ENCODE measurements at places on chromosomes 2 and 18. TPM values are rescaled to one million over a fixed set of nuclear protein-coding genes. Genes with fewer than 3 reads are reported as not detected.

DNA sequence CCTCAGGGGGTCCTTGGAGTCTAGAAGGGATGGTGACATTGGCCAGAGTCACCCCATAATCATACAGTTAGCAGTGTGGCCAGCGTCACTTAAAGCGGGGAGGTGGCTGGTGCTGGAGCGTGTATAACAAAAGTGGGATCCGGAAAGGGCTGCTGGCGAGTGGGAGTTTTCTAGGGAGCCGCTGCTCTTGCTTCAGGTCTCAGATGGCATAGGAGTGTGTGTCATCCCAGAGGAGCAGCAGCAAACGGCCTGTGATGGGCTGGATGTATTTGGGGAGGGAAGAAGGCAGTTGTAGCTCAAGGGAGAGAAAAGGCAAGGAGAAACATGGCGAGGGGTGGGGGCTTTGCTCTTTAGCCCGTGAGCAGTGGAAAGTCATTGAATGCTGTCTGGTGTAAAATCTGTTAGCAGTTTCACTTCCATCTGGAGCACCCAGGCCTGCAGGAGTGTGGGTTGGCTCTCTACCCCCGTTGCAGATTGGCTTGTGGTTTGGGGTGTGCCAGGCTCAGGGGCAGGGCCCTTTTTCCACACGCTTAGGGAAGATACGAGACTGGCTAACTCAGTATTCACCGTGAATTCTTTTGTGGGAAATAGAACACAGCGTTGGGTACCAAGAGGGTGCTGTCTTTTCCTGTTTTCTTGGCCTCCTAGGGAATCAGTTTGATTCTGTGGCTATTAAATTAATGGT, 120.5 kb downstream of the AGAP1 start:
- no peak for DNase-seq

GLB1L gene
- 4.4 TPM for polyA plus RNA-seq

- DNase-seq = peak; percentile 8
Observed at GRCh38 chr18:21851327-21851961, 110.9 kb downstream of the MIB1 start.

DNA sequence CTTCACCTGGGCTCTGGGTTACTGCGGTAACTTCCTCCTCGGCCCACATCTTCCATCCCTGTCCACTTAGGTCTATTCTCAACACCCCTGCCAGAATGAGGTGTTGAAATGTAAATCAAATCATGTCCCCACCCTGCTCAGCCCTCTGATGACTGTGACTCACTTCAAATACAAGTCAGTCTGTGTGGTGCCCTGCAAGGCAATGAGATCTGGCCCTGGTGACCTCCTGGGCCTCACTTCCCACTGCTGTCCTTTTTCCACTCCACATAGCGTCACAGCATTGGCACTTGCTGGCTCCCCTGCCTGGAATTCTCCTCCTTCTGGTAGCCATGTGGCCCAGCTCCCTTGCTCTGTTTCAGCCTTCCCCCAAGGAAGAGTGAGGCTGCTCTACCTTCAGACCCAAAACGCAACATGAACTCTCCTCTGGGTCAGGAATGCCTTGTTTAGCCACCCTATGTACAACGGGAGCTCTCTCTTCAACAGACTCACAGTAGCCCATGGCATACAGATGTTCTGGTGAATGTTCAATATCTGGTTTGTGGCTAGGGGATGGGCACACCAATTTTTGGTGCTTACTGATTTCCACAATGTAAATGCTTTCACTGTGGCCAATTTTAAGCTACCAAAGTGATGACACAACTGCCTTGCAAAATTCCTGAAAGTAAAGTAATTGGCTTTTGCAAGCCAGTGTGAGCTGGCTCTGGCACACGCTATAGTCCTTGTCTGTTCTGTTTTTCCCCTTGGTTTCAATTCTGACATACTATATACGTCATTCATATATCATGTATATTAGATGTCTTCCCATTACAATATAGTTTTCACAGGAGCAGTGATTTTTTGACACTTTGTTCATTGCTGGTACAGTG, 550.3 kb upstream of the HS6ST1 start:
- no peak for DNase-seq

RUFY4 gene
- 0.13 TPM for polyA plus RNA-seq

CNGA3 gene
- polyA plus RNA-seq = 0.57 TPM

ANKRD30BL gene
- 0.08 TPM for polyA plus RNA-seq

DNA sequence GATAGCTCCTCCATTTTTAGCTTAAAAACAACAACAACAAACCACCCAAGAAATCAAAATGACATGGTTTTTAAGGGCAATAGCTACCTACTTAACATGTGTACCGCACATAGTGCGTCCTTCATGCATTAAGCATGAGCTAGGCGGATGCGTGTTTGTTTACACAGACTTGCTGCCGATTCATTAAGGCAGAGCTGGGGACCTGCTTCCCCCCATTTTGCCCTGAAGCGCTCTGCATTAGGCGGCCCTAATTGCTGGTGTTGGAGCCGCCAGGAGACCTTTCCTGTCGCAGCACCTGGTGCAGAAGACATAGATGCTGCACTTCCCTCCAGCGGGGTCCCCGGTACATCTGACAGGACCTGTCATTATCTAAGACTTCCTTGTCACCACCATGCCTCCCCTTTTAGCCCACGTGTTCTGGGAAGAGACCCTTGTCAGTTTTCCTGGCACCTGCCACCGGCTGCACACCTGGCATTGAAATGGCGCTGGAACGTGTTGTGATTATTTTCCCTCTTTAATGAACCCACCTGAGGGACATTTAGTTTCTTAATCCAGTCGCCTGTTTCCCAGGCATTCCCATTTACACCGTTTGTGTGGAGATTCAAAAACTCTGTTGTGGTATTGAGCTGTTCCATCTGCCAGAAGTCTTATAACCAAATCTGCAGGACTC, 261.1 kb upstream of the RAB12 start:
- DNase-seq = no peak

DNA sequence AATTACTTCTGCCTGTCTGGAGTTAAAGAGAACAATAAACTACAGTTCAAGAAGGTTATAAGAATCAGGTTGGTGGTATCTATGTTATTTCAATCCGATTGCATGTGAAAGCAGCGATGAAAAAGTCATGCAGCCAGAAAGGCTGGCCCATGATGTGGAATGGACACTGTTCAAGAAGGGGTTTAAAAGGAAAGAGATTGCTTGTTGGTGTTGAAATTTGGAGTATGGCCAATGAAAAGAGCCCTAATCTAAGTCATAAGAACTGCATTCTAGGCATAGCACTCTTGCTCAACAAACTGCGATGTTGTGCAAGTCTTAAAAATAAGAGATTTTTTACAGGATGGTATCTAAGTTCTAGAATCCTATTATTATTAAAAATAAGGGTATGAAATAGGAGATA, 61.3 kb downstream of the EFEMP1 start:
- no peak for DNase-seq

- DNase-seq = no peak
Observed at GRCh38 chr2:204497855-204498254, 47.4 kb upstream of the PARD3B start.

DNA sequence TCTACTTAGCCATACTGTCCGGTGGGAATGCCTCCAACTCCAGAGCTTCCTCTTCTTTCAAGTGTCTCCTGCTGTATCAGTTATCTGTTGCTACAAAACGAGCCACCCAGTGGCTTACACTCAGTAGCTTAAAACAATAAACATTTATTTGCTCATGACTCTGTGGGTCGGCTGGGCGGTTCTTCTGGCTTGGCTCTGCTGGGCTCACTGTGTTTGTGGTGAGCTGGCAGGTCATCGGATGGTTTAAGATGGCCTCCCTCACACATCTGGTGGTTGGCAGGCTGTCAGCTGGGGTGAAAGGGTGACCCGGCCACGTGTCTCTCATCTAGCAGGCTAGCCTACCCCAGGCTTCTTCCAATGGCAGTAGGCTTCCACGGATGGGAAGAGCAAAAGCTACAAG, 122.4 kb upstream of the SLC1A4 start:
- no peak for DNase-seq

NEU4 gene
- 6.7 TPM for polyA plus RNA-seq

GRCh38 chr2:198141726-198142125, 337.3 kb downstream of the PLCL1 start:
- DNase-seq = no peak

GRCh38 chr2:73925853-73926492, 707 bp upstream of the DGUOK start:
- no peak for DNase-seq

SCN1A gene
- polyA plus RNA-seq = 0.25 TPM

DNA sequence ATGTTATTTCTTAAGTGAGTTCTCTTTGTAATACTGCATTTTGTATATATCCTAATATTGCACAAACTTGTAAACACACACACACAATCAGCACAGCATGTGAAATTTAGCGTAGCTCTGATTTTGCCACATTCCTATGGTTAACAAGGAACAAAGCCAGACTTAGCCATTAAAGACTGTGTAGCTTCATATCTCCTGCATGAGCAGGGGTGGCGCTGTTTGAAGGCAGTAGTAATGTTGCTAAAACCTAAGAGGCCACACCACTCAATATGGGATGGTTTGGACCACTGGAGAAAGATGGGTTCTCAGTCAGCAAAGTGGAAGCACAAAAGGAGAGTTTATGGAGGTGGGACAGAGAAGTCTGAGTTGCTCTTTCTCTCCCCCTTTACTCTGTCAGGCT, 61.1 kb upstream of the RND3 start:
- no peak for DNase-seq

CPS1 gene
- polyA plus RNA-seq = 1.5 TPM

CIB4 gene
- polyA plus RNA-seq = not detected

- no peak for DNase-seq
Observed at GRCh38 chr2:67322353-67323001, 74.7 kb upstream of the ETAA1 start.

DNA sequence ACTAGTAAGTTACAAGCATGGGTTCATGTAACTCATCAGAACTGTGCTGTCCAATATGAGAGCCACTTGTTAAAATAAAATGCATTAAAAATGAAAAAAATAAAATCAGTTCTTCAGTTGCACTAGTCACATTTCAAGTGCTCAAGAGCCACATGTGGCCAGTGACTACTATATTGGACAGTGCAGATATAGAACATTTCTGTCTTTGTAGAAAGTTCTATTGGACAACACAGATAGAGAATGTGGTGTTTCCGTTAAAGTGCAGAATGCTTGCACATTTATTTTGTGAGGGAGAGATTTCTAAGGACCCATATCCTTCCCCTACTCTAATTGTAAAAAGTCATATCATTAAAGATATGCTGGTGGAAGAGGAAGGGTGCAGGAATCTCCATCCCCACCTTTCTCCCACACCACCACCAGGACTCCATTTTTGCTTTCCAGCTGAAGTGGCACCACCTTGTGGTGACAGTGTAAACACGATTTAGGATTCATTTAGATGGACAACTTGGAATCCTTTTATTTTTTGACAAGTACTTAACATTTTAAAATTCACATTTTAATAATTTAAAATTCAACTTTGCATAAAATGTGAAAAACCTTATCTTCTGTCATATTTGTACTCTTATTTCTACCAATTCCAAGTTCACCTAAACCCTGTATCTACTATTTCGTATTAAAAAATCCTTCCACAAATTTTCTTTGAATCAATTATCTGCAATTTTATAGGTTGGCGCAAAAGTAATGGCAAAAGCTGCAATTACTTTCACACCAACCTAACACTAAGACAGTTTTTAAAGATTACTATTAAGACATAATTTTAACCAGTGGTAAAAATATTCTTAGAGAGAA, 9.4 kb upstream of the CD302 start:
- peak; percentile 23 for DNase-seq

DNA sequence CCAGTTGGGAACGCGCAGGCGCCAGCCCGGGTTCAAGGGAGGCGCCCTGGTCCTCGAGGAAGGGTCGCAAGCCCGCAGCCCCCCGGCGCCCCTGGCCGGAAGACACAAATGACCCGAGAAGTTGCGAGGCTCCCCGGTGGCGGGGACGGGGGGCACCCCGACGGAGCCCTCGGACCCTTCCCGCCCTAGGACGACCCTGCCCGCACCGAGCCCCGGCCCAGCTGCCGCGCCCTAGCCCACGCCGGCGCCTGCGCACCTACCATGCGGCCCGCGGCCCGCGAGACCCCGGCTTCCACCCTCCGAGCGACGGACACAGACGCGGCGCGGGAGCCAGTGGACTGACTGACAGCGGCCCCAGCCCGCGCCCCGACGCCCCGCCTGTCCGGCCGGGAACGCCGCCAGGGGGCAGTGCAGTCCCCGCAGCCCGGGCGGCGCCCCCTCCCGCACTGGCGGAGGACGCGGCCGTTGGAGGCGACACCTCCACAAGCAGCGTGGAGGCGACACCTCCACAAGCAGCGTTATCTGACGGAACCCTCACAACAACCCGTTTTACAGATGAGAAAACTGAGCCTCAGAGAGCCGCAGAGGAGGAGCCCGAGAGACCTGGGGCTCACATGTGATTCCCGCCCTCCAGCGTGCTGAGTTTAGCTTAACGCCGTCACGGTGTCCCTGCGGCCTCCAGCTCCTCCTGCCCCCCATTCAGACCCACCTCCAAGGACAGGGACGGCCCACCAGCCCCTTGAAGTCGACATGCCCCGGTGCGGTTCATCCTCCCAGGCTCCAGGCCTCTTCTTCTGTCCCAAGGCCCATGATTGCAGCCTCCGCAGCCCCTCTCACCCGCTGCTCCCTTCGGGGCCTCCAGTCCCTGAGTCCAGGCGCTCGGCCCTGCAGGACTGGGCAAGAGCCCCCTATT, at the start of gene NMUR1:
TSS of gene NMUR1 (minus strand) at position 347 of the 913 bp plus-strand sequence. CDS start at position 263, 84 bp downstream.
- peak; percentile 69 for DNase-seq

DNA sequence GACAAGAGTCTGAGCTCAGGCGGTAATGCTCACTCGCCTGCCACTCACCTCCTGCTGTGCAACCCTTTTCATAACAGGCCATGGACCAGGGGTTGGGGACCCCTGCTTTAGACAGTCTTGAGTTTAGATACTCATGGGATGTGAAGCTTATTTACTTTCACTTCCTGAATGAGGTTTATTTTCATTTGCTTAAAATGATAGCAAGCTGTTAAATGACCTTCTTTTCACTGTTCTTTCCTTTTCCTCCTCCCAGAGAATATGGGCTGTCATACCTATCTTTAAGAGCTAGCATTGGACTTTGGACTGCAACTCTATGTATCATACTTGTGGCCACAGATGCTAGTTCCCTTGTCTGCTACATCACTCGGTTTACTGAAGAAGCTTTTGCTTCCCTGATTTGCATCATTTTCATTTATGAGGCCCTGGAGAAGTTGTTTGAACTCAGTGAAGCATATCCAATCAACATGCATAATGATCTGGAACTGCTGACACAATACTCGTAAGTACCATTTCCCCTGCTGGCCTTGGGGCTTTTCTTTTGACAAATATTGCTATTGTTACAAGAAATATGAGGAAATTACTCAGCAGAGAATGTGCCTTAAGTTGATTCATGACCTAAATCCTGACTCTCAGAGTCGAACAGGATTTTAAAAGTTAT, 168.5 kb downstream of the DPP4 start:
- DNase-seq = no peak

CROCC2 gene
- 0.22 TPM for polyA plus RNA-seq

SLC40A1 gene
- 42.2 TPM for polyA plus RNA-seq

DNA sequence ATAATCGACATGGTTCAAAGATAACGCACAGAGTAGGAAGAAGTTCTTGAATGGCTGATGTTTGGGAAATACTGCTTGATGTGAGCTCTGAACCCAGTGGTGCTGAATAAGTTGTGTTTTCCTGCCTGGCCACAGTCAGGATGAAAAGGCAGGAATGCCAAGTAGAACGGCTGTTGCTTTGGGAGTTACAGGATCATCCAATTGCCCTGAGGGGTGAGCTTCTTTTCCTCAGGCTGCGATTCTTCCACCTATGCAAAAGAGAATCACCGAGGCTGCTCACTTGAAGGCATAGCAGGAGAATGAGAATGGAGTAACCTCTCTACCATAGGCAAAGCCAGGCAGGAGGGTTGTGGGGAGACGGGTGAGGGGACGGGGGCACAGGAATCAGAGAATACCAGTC, 14.4 kb upstream of the IGFBP2 start:
- no peak for DNase-seq
